ENCODE measurements at places on chromosomes 5 and 9. TPM values are rescaled to one million over a fixed set of nuclear protein-coding genes. Genes with fewer than 3 reads are reported as not detected.

The PCDHGB3 gene
- polyA plus RNA-seq: 1.3 TPM

The CCDC192 gene
- polyA plus RNA-seq: 0.61 TPM

The RFESD gene
- 2.9 TPM for polyA plus RNA-seq

The TAF11L9 gene
- not detected for polyA plus RNA-seq

The FOXI1 gene
- not detected for polyA plus RNA-seq

The SPATA31C1 gene
- polyA plus RNA-seq: 0.49 TPM

The ZNF608 gene
- polyA plus RNA-seq: 21.4 TPM

The AK8 gene
- polyA plus RNA-seq: 0.68 TPM
